ENCODE measurements at places on chromosomes 5 and 9.

GRCh38 chr5:155783246-155783645 lies 543.7 kb upstream of the SGCD start:
- DNase-seq, result peak; percentile 76

DNA sequence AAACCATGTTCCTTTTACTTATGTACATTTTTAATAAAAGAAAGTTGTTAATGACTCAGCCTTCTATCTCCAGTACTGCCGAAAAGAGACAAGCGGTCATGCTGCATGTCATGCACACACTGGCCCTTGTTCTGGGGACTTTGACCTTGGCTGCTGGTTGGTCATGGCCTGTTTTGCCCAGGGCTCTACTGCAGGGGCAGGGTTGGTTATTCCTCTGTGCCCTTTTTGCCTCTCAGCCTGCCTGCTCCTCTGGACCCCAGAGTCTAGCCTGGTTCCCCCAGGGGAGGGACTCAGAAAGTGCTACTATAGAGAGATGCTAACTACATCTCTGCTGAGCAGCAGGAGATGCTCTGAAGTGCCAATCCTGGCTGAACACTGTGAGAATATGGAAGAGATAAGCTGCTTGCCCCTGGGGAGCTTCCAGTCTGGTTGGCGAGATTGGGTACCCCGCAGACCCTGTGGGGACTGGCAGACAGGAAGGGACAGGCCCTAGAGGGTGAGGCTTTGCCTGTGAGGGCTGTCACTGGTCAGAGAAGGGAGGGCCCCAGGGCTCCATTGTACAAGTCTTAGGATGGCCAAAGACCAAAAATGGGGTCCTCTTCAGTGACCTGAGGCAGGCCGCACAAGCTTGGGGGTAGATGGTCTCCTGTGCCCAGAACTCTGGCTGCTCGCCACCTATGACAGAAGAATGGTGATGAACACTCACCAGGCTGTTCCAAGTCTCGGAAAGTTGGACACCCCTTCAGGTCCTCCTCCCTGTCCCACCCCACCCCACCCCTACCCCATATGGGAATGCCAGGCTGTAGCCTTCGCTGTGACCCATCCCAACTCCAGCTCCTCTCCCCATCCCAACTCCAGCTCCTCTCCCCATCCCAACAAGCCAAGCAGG lies 14.3 kb downstream of the IRF1 start:
- DNase-seq, result no peak

- no peak for DNase-seq
Observed at GRCh38 chr9:126302730-126303129, 23.9 kb upstream of the MVB12B start.

- no peak for DNase-seq
Observed at GRCh38 chr9:90839183-90839728, 37.6 kb downstream of the SYK start.

DNA sequence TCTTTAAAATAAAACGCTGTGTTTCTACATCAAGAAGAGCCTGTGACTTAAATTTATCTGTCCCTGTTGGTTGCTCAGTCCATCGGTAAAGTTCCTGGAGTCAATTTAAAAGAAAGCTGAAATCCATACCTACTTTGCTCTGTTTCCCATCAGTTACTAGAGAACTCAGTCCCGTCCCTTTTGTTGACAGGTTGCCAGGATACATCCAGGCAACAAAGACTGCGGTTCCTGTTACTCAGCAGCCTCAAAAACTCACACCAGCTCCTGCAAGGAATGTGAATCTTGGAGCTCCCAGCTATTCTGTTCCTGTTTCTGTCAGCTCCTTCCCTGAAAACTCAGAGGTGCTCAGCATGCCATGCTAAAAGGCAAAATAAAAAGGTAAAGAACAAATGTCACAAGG lies at the start of gene ZNF474:
TSS of gene ZNF474 (plus strand) at position 241 of the 400 bp plus-strand sequence. CDS start 22,445 bp downstream, outside the sequence.
- DNase-seq, result peak; percentile 99

DNA sequence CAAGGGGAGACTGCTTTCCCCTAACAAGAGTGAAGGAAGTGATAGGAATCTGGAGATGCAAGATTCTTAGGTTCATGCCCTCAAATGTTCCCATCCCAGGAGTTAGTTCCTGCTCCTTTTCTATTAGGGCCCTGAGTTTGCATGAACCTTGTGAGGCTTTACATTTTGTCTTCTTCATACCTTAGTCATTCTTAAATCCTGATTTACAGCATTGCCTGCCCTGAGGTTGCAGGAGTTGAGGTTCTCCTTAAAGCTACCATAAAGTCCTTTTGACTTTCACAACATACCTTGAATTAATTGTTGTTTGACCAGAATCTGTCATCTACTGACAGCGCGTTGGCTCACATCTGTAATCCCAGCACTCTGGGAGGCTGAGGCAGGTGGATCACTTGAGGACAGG lies 151.5 kb upstream of the ABCA1 start:
- no peak for DNase-seq

- peak; percentile 69 for DNase-seq
Observed at GRCh38 chr5:53091289-53091688, 18.3 kb downstream of the MOCS2 start.

Measured in fibroblast of skin of right biceps (primary cell).